B cell (primary cell): ENCODE measurements at places on chromosomes 12 and 14.
A peak's percentile ranks its signal among the peaks of the same experiment; 100 is the strongest.

- DNase-seq = no peak
Observed at GRCh38 chr14:89283327-89284060, 133.5 kb downstream of the FOXN3 start.

DNA sequence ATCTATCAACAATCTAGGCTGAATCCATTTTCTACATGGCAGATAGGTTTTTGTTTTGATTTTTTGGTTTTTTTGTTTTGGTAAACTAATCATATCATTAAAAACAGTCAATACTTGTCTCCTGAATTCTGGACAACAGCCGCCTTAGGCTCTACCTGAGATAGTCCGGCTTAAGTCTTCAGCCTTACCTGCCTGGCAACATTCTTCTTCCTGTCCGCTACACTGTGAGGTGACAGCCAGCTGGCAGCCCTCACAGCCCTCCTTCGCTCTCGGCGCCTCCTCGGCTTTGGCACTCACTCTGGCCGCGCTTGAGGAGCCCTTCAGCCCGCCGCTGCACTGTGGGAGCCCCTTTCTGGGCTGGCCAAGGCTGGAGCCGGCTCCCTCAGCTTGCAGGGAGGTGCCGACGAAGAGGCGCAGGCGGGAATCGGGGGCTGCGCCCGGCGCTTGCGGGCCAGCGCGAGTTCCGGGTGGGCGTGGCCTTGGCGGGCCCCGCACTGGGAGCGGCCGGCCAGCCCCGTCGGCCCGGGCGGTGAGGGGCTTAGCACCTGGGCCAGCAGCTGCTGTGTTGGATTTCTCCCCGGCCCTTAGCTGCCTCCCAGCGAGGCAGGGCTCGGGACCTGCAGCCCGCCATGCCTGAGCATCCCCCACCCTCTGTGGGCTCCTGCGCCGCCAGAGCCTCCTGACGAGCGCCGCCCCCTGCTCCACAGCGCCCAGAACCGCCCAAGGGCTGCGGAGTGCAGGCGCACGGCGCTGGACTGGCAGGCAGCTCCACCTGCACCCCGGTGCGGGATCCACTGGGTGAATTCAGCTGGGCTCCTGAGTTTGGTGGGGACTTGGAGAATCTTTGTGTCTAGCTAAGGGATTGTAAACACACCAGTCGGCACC, 49.0 kb downstream of the MDGA2 start:
- DNase-seq = no peak

DNA sequence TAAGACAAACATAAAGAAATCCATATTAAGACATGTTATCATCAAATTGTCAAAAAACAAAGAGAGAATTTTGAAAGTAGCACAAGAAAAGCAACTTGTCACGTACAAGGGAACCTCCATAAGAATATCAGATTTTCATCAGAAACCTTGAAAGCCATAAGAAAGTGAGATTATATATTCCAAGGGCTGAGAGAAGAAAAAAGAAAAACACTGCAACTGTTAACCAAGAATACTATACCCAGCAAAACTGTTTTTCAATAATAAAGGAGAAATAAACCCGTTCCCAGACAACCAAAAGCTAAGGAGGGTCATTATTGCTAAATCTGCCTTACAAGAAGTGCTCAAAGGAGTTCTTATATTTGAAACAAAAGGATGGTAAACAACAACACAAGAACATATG, 94.7 kb upstream of the TSPAN8 start:
- DNase-seq = no peak

GRCh38 chr12:63325757-63326156, 174.8 kb upstream of the AVPR1A start:
- no peak for DNase-seq

GRCh38 chr14:68733086-68733914, 59.6 kb downstream of the ZFP36L1 start:
- DNase-seq = no peak

DNA sequence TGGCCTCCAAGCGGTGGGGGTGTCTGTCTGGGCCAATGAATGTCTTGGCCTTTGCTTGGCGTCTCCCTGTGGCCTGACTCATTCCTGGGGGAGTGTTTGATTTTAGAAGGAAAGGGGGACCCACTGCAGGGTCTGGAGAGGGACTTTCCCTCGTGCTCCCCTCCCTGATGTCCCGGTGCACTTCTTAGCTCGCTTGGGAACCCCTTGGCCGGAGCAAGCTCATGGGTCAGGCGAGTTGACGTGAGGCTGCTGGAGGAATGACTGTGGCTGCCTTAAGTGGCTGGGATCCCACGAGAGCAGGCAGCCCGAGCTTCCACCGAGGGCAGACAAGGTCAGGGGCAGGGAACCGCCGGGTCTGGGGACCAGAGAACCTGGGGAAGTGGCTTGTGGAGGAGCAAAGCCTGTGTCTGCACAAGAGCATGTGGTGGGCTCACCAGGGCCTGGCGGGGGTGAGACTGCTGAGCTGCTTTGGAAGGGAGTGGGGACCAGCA, 218.4 kb upstream of the C14orf180 start:
- no peak for DNase-seq

DNA sequence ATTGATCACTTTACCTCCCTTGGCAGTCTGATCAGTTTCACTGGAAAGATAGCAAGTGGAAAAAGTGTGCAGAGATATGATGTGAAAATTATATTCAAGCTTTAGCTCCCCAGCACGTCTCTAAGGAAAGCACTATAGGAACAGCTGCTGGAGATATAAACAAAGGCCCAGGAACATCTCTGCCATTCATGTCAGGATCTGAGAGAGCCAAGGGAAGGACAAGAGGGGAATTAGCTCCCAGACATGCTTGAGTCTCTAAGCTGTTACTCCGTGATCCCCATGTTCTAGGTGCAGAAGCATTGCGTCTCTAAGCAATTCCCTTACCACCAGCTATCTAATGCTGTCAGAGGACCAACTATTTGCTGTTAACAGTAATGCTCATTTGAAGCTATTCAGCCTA, 700.2 kb downstream of the DIO2 start:
- no peak for DNase-seq

DNA sequence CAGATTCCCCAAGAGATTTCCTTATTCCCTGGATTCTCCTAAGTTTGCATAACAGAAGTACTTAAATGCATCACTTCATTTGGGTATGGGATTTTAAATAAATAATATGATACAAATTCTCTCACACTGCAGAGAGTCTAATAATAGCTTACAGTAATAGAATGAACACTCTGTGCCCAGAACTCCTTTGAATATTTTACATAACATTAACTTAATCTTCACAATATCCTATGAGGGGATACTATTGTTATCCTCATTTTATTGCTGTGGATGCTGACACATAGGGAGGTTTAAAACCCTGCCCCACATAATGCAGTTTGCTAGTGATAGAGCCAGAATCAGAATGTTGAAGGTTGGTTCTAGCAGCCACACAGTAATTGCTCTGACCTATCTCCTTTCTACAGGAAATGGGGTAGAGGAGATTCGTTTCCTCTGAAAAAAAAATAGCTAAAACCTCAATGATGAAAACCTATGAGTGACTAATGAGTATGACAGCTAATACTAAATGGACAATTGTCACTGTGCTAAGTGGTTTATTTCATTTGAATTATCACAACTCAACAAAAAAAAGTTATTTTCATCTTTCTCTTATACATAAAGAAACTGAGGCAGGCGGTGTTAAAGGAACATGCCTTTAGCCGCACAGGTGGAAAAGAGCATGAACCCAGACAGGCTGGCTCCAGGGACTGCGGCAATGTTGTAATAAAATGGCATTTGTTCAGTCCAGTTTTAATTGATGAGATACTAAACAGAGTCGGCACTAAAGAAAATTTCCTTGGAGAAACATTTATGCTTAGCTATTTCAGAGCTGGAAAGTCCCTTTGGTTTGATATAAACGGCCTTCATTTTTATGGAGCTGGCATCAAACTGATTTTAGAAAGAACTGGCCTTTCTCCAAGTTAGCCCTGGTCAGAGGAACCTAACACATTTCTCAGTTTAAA, 880.9 kb downstream of the NRXN3 start:
- DNase-seq = no peak

DNA sequence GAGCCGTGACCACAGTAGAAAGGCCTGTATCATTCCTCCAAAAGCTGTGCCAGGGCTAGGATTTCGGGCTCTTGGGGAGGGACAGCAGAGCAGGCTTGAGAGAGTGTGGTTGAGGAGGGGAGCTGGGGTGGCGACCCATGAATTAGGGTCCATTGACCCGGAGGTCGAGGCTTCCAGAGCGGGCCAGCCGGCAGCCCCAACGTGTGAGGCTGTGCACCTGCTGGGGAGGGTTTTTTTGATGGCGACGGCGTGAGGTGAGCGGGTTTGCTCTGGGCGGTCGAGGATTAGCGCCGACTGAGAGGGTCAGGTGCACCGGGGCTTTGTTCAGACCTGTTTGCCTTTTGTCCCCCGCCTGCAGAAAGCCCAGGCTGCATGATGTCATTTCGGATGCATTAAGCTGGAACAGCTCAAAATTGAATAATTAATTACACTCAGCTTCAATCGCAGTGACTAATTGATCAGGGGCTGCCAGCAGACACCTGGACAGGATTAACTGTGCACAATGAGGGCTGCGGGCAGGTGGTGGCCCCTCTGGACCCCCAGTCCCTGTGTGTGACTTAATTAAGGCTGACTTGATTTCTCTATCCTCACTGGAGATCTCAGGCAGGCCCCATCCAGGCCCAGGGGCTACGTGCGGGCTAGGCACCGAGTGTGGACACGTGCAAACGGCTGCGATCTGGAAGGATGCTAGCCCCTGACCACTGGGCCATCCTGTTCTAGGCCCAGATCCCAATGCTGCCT, 42.1 kb upstream of the MEG3 start:
- DNase-seq = no peak

DNA sequence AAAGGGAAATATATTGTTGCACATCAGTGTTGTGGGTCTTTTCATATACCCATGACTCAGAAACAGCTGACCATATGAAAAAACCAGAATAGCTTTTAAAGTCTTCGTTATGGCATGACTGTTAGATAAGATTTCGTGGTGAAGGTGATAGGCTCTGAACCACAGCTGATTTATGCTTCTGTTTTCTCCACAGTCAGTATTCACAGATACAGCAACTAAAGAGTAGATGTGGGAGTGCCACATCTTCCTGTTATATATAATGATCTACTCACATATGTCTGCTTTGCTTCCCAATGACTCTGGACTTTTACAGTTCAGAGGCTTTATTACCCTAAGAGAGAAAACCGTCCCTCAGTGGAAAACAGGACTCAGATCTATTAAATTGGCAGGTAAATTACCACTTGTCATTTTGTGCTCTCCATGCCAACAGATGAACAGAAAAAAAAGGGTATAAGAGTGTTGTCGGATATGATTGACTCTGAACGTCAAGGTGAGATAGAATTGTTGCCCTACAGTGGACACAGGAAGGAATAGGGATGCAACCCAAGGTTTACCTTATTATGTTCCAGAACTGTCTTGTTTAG, 1037.1 kb downstream of the GALC start:
- DNase-seq = no peak

GRCh38 chr14:61887628-61888027, 125.4 kb downstream of the SNAPC1 start:
- peak; percentile 32 for DNase-seq

GRCh38 chr14:36773558-36773957, 111.9 kb downstream of the PAX9 start:
- DNase-seq = no peak

DNA sequence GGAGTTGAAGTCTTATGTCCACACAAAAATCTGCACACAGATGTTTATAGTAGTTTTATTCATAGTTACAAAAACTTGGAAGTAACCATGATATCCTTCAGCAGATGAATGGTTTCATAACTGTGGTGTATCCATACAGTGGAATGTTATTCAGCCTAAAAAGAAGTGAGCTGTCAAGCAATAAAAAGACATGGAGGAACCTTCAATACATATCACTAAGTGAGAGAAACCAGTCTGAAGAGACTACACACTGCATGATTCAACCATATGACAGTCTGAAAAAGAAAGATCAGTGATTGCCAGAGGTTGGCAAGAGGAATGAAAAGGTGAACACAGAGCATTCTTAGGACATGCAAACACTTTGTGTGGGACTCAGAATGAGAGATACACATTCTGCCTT, 18.6 kb upstream of the IFNG start:
- no peak for DNase-seq

DNA sequence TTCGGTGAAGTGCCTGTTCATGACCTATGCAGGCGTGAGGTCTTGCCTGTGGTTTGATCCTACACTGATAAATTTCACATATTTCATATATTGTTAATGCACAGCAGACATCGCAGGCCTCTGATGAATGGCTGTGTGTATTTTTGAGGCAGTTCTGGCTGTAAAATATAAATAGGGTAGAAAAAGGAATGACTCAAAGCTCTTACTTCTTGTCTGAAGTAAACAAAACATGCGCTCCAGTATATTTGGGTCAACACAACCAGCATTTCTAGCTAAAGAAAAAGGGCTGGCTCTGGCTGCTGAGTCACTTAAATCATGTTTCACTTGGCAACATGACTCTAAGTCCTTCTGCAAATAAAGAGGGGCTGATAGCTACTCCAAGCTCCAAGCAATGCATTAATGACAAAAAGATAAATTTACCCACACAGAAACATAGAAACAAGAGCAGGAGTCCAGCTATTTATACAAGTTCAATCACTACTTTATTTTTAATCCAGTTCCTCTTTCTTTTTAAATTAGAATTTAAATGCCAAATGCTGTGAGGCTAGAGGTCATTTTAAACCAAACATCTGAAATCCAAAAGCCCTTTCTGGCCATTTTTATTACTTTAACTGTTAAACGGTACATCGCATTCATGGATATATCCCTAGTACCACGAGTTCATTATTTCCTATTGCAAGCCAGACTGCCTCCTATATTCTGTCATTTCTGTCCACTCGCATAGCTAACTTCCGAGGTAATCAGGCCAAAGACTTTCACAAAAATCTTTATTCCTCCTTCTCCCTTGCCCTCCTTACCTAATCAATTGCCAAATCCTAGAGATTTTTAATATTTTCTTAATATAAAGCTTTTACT, 54.3 kb upstream of the TMCC3 start:
- no peak for DNase-seq

DNA sequence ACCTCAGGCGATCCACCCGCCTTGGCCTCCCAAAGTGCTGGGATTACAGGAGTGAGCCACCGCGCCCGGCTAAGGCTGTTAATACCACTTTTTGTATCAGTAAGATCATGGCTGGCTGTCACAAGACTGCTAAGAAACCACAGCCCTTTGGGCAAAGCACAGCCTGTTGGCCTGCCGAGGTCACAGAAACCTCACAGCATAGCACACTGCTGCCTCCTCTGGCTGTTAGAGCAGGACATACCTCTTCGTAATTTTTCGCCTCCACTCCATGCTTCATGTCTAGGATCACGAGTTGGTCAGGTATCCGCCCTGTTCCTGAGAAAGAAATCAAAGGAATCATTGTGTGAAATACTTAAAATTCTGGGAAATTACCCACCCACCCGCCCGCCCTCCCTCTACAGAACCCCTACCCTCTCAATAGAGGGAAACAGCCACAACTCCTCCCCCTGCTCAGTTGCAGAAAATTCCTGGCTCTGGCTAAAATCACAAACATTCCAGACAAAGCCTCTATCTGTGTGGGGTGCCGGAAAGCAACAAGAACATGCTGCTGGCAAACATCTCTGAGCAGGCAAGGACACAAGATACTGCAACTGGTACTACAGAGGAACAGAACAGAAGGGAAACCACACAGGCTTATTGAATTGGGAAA, 20.7 kb upstream of the NEK9 start:
- DNase-seq = no peak

- DNase-seq = no peak
Observed at GRCh38 chr12:67790660-67791059, 142.1 kb downstream of the DYRK2 start.
